Right lung (tissue), 10 donors: ENCODE measurements at places on chromosomes 5 and 9. TPM values are rescaled to one million over a fixed set of nuclear protein-coding genes. Genes with fewer than 3 reads are reported as not detected.

Gene FRRS1L
- polyA plus RNA-seq = 2.9 TPM

Gene ARID3C
- 0.27 TPM for polyA plus RNA-seq

Gene CCL27
- 0.96 TPM for polyA plus RNA-seq

Gene SPINK13
- polyA plus RNA-seq = 0.60 TPM

Gene IFNA21
- polyA plus RNA-seq = not detected

Gene PDE6A
- 0.20 TPM for polyA plus RNA-seq

Gene FREM1
- 104 TPM for polyA plus RNA-seq

Gene PHYHD1
- polyA plus RNA-seq = 40.7 TPM

Gene PCA3
- polyA plus RNA-seq = 0.41 TPM

Gene AGXT2
- 0.18 TPM for polyA plus RNA-seq

Gene ARSK
- polyA plus RNA-seq = 13.6 TPM

Gene GFRA3
- 3.0 TPM for polyA plus RNA-seq

Gene CCNB1
- 105 TPM for polyA plus RNA-seq

Gene ECSCR
- polyA plus RNA-seq = 71.0 TPM

Gene PCDHGA10
- polyA plus RNA-seq = 5.4 TPM

Gene PRRT1B
- polyA plus RNA-seq = 7.8 TPM

Gene DEPDC1B
- polyA plus RNA-seq = 9.1 TPM

Gene CDX1
- polyA plus RNA-seq = 0.39 TPM

Gene PCDHB16
- 4.7 TPM for polyA plus RNA-seq

Gene BHMT2
- polyA plus RNA-seq = 2.0 TPM

Gene AK8
- polyA plus RNA-seq = 3.5 TPM

Gene ENG
- polyA plus RNA-seq = 124 TPM

Gene IL9
- not detected for polyA plus RNA-seq

Gene CER1
- polyA plus RNA-seq = 0.18 TPM

Gene FGF10
- 45.5 TPM for polyA plus RNA-seq

Gene MCIDAS
- polyA plus RNA-seq = 1.5 TPM
